Uterus (tissue), 4 donors: ENCODE measurements at places on chromosomes 6 and 20. TPM values are rescaled to one million over a fixed set of nuclear protein-coding genes. Genes with fewer than 3 reads are reported as not detected.

The ZNF831 gene
- 3.1 TPM for total RNA-seq

The GDAP1L1 gene
- not detected for total RNA-seq

GRCh38 chr6:13924146-13924948, 405 bp upstream of the RNF182 start:
- DNase-seq, result peak; percentile 14

- no peak for DNase-seq
Measured at GRCh38 chr6:38215225-38215624, 395.7 kb downstream of the ZFAND3 start.

DNA sequence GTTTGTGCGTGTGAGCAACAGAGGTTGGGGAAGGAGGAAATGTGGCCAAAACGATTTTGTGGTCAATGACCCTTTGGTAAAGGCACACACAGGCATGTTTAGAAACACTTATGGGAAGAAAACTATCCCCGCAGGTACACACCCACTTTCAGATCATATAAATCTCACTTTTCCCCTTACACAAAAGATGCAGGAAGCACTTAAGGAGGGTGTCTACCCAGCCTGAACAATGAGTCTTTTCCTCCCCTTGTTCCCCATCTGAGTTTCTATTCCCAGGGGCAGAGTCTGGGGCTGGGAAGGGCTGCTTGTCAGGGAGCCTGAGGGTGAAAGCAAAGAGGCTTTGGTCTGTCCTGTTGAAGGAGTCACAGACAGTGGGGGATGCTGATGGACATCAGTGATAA, 193.2 kb upstream of the SALL4 start:
- DNase-seq, result no peak

- no peak for DNase-seq
Measured at GRCh38 chr6:21840428-21840827, 246.9 kb downstream of the SOX4 start.

DNA sequence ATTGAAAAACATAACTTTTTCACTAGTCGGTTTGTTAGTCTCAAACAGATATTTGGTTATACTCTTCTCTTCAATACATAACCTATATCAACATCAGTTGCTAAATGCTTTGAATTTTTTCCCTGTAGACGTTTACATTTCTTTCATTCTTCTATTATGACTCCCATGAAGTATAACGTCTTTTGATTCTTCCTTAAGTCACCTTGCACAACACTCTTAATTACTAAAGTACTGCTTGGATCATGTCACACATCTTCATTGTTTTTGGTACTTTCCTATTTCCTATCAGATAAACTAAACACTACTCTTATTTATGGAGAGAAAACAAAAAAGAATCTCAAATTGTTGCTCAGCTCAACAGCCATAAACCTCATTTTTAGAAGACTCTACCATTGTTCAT, 23.0 kb upstream of the BMP5 start:
- no peak for DNase-seq

DNA sequence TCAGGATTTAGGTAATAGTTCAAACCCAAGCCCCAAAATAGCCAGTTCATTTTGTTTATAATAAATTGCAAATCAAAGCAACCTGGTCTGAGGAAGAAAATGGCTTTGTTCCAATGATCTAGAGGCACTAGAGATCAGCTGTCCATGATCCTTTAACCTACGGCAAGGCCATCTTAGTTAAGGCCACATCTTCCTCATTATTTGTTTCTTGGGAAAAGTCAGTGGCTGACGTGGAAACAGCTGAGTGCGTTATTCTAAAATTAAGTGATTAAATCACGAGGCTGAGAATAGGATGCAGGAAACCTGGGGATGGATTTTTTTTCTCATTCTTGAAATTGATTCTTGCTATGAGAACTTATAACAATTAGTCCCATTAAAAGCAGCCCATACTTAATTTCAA, 10.1 kb upstream of the TENT5A start:
- no peak for DNase-seq

DNA sequence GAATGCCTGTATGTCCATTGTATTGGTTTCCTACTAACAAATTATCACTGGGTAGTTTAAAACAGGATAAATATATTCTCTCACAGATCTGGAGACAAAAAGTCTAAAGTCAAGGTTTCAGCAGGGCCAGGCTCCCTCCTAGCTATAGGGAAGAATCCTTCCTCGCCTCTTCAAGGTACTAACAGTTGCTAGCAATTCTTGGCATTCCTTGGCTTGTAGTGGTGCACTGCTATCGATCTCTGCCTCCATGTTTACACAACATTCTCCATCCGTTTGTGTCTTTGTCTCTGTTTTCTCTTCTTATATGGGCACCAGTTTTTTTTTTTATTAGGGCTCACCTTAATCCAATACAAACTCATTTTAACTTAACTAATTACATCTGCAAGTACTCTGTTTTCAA, 48.9 kb downstream of the OR2B6 start:
- no peak for DNase-seq
